ENCODE measurements at places on chromosomes 2 and 18.

- DNase-seq, result no peak
Measured at GRCh38 chr18:31610286-31611205, 18.9 kb downstream of the TTR start.

- peak; percentile 70 for DNase-seq
Measured at GRCh38 chr2:134258684-134259388, 5.0 kb downstream of the MGAT5 start.

DNA sequence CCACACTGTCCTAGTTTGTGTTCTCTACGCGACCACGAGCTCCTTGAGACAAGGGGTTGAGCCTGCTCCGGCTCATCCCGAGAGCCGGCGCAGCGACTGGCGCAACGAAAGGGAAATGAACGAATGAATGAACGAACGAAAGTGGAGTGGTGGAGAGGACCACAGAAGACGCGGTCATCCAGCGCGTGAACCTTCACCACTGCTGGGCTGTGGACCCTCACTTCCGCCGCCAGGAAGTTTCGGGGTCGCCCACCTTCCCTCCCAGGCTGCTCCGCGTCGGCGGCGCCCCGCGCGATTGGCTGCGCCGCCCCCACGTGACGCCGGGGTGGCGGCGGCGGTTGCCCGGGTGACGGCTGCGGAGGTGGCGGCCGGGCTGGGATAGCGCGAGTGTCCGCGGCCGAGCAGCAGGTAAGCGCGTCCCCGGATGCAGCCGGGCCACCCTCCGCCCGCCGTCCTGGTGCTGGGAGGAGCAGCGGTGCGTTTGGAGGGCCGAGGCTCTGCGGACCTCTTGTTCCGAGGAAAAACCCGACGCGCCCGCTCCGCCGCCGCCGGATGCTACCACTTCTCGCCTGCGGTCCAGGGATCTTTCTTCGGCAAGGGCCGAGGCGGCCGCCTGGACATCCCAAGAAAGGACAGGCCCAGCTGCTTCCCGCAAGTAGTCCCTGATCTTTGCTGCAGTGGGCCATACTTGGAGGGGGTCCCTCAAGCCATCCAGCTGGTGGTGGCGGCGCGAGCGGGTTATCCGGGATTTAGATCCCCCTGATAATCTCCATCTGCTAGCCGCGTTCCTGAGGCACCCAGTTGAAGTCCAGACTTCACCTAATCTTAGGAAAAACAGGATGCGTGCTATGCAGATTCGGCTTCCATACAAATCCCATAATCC is at the start of gene ARMC9:
TSS of gene ARMC9 (plus strand) at position 341 of the 883 bp plus-strand sequence. CDS start 7,608 bp downstream, outside the sequence.
- peak; percentile 79 for DNase-seq

- DNase-seq, result peak; percentile 65
Measured at GRCh38 chr2:219230059-219230540, 494 bp downstream of the ANKZF1 start.

DNA sequence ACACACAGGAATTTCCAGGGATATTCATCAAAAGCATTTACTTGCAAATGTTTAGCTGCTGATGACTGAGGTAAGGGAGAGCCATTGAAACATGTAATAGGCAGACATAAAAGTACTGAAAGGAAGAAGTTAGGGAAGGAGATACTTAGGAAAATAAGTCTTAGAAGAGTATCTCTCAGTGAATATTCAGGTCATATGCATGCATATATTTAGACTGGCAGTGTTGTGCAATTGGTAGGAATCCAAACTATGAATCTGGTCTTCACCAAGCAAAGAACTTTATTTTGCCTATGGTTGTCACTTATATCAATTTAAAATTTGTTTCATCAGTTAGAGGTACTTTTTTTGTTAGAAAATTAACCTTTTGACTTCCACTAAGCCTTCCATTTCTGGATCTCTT is 1490.7 kb downstream of the SUCLG1 start:
- no peak for DNase-seq

- no peak for DNase-seq
Measured at GRCh38 chr2:37825586-37825985, 99.5 kb upstream of the RMDN2 start.

DNA sequence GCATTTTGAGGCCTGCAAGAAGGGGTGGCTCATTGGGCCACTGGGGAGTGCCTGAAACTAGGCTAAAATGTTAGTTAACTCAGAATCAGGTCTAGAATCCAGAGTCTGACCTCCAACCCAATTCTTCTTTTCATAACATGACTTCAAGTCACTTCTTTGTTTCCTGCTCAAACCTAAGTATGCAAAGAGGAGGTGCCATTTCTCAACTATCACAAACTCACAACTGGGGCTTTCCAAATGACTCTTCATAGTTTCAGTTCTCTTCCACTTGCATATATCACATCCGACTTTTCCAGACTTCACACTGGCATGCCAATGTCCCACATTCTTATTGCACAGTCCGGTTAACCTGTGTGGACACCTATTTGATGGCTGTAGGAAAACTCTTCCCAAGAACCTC is 211.6 kb downstream of the TCF4 start:
- DNase-seq, result peak; percentile 8

GRCh38 chr2:225725726-225726125 is 326.2 kb downstream of the NYAP2 start:
- DNase-seq, result no peak

DNA sequence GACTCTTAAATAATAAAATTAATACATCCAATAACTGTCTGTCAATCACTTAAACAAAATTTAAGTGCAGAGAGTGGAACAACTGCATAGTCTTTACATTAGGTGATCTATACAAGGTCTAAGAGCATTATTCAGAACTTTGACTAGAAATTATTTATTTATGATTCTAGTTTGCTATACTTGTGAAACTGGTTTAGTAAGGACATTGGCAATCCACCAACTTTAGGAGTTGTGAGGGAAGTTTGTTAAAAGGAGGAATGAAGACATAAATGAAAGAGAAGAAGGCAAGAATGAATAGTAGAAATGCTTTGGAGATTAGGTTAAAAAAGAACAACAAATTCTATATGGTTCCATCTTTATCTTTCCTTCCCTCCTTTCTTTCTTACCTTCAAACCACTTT is 217.5 kb downstream of the GPD2 start:
- no peak for DNase-seq

DNA sequence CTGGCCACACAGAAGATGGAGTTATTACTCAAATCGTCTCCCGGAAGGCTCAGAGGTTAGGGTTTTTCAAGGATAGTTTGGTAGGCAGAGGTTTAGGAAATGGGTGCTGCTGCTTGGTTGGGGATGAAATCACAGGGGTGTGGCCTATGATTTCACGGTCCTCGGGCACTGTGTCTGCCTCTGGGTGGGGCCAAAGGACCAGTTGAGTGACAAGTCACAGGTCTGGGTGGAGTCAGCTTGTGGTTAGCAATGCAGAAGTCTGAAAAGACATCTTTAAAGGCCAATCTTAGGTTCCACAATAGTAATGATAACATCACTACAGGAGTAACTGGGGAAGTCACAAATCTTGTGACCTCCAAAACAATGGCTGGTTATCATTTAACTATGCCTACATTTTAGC is 387.8 kb downstream of the ZNF521 start:
- DNase-seq, result no peak

- DNase-seq, result no peak
Measured at GRCh38 chr18:13443552-13443951, 225.0 kb downstream of the LDLRAD4 start.

- DNase-seq, result peak; percentile 31
Measured at GRCh38 chr2:54422072-54422581, 34.0 kb upstream of the SPTBN1 start.

- DNase-seq, result no peak
Measured at GRCh38 chr18:5747678-5748077, 147.6 kb downstream of the TMEM200C start.

GRCh38 chr2:84515788-84516187 is 510 bp upstream of the DNAH6 start:
- DNase-seq, result no peak

DNA sequence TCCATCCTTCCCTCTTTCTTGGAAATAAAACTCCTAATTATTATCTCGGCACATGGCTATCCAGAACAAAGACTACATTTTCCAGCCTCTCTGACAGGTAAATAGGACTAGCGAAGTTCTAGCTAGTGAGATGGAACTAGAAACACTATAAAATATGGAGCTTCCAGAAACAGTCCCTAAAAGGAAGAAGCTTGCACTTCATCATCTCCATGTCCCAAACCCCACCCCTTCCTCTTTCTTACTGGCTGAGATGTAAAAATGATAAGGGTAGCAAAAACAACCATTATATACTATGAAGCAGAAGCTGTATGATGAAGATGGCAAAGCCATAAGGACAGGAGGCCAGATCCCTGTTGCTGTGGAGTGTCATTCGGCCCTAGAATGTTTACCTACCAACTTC is 11.7 kb upstream of the ACTR2 start:
- DNase-seq, result no peak

DNA sequence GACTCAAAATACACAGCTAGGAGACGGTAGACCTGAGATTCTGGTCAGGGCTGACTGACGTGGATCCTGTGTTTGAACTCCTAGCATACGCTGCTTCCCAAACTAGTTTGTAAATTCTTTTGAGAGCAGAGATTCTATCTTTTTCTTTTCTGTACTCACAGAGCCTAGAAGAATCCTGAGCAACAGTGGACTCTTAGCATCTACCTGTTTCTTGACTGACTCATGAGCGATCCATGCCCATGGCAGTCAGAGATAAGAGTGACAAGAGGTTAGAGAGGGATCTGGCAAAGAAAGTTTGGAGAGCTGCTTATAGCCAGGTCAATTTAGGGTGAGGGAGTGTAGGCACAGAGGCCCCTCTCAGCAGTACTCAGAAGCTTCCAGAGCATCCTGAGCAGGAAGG is 41.1 kb upstream of the PPP1CB start:
- no peak for DNase-seq

GRCh38 chr2:217398860-217399259 is 539.0 kb upstream of the TNP1 start:
- no peak for DNase-seq

- DNase-seq, result no peak
Measured at GRCh38 chr2:240651185-240651584, 25.9 kb downstream of the GPR35 start.

DNA sequence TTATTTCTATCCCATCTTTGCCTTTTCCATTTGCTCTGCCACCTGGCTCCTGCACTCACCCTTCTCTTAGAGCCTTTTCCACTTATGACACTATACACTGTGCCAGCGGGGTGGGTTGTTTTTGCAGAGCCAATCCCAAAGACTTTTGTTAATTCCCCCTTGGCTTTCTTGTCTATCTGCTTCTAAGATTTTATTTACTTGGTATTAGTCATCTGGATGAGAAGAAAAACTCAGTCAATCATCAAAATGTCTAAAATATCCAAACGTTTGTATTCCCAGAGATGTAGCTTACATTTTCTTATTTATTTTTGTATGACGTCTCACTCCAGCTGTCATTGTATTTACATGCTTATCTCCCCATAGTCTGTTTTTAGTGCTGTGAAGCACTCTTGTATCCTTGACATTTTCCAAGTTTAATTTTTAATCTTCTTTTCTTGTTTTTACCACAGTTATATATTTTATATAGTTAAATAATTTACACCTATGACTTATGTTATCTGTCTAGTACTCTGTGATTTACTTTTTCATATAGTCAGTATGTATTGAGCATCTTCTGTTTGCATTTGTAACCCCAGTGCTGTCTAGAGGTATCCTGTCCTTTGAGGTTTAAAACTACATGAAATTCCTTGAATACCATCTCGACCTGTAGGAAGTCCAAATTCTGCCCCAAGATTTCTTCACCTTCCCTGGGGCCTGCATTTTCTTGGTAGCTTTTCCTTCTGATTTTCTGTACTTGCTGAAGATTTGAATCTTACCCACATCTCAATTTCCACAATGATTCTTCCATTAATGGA is 55.1 kb downstream of the COL4A3 start:
- no peak for DNase-seq

DNA sequence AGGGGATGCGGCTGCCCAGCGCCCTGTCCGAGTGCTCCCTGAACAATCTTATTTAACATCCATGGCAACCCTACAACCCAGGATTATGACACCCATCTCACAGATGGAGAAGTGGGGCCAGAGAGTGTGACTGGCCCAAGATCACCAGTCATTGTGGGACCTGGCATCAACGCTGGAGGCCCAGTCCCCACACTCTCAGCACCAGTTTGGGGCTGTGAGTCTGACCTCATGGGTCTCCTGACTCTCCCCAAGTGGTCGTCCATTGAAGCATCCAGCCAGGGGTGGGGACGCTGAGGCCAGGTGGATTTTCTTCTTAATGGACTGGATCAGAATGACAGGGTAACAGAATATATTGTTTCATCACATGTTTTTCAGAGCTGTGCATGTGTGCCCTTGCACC is 24.5 kb downstream of the MAL start:
- DNase-seq, result no peak

DNA sequence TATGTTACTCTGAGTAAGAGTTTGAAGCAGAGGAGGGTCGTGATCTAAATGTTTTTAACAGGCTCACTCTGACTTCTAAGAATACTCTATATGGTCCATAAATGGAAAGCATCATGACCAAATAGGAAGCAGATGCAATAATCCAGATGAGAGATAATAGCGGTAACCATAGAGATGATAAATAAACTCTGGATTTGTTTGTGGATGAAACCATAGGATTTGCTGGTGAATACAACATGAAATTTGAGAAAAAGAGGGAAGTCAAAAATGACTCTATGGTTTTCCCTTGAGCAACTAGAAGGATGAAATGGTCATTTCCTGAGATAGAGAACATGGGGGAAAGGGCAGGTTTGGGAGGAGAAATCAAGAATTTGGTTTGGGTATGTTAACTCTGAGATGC is 3.9 kb downstream of the HEATR5B start:
- no peak for DNase-seq

- no peak for DNase-seq
Measured at GRCh38 chr2:42841344-42841743, 49.0 kb upstream of the HAAO start.

GRCh38 chr18:47756364-47757016 is 174.0 kb downstream of the SMAD2 start:
- DNase-seq, result peak; percentile 61

GRCh38 chr2:226079671-226080181 is 680.2 kb downstream of the NYAP2 start:
- DNase-seq, result no peak

DNA sequence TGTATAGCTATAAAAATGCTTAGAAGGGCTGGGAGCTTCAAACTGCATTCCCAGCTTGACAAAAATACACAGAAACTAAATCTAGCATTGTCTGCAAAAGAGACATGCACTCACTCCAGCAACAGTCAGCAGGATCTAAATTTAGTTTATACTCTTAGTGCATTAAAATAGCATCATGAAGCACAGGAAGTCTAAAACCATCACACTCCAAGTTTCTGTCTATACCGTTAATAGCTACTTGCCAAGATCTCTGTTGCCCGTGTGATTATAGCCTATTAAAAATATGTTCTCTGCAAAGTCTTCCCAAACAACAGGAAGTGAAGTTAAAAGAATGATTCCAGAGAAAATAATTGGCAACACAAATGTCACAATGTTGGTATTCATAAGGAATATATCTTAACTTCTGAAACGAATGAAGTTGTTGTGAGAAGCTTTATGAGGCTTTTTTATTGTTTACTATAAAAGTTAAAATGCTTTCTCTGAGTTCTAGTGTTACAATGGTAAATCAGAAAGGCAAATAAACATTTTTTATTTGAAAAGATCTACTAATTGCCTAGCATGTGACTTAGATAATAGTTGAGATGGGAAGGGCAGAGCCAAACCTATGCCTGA is 184.2 kb downstream of the ZNF385B start:
- no peak for DNase-seq

GRCh38 chr18:12741351-12741750 is 38.5 kb downstream of the PSMG2 start:
- no peak for DNase-seq

- DNase-seq, result no peak
Measured at GRCh38 chr2:23249348-23249747, 135.6 kb upstream of the KLHL29 start.

Data from activated CD4-positive, alpha-beta T cell treated with anti-CD3 and anti-CD28 coated beads, Interleukin-2, amount 50 U/mL, for 16 hours (primary cell).